ENCODE measurements at places on chromosomes 7 and 10.

- no peak for DNase-seq
These were observed 32.4 kb upstream of the PWWP2B start for GRCh38 chr10:132364594-132364970.

DNA sequence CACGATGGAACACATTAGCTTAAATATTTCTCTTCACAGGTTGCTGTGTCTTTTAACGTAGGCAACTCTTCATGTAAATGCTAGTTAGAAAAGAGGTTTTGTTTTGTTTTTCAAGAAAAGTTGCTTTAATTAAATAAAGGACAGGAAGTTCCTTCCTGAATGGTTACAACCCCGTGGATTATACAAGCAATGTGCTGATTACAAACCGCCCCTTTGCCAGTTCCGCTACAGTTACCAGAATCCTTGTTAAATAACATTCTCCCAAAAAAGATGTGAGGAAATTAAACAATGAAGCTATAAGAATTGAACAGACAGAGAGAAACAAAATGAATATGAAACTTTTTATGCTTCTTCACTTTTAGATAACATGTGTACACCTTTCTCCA lies 75.1 kb downstream of the LYZL2 start:
- no peak for DNase-seq

DNA sequence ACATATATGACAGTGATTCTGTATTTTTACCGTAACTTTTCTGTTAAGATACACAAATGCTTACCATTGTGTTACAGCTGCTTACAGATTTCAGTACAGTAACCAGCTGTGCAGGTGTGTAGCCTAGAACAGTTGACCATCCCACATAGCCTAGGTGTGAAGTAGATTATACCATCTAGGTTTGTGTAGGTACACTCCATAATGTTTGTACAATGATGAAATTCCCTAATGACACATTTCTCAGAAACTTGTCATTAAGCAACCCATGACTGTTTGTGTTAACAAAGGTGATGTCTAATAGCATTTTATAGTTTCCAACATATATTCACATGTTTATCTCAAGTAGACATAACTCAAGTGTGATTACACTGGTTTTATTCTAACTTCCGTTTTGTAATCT lies 218.5 kb downstream of the PLXDC2 start:
- DNase-seq, result no peak

DNA sequence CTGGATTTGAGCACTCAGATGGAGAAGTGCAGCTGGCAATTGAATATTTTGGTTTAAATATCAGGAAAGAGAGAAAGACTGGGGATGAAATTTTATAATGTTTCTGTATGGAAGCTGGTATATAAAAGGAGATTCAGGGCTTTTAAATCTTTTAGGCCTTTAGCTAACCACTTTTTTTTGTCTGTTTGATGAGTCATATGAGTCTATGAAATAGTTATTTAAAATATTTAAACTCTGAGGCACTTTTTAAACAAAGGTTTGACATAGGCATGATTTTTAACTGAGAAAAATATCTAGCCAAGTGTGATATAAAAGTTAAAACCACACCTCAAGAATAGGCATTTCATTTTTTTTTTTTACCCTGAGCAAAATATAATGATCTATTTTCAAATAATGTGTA lies 944.3 kb downstream of the GATA3 start:
- DNase-seq, result no peak

DNA sequence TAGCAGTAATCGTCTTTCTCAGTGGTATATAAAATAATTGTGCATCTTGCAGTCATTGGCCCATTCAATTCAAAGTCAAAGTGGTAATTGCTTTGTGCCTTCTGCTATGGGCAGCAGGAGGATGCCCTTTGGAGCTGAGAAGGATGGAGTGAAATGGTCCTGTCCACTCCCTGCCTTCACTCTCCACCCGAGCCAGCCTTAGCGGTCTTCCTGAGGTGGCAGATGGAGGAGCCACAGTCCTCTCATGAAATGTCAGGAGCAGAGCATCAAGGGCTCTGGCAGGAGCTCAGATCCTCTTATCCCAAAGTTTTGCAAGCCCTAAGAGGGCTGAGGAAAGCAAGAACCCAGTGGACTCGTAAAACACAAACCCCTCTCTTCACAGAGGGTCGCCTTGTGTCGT lies 199.4 kb downstream of the DYNC1I1 start:
- no peak for DNase-seq

Measured in CD4-positive, alpha-beta T cell treated with Interleukin-2 at 100 ng/mL for 4 hours (primary cell).